ENCODE measurements at places on chromosomes 13 and 19. TPM values are rescaled to one million over a fixed set of nuclear protein-coding genes. Genes with fewer than 3 reads are reported as not detected.

The ZNF223 gene
- total RNA-seq, result 16.9 TPM

The RASGRP4 gene
- 1.7 TPM for total RNA-seq

The CGB2 gene
- total RNA-seq, result not detected

The MEDAG gene
- 6.6 TPM for total RNA-seq

The TNPO2 gene
- total RNA-seq, result 111 TPM

- DNase-seq, result peak; percentile 57
These were observed 967 bp upstream of the TPT1 start for GRCh38 chr13:45341799-45342500.

GRCh38 chr13:43522788-43523187 lies 264.0 kb downstream of the ENOX1 start:
- no peak for DNase-seq

GRCh38 chr13:23583491-23583890 lies 13.3 kb downstream of the TNFRSF19 start:
- no peak for DNase-seq

- DNase-seq, result no peak
These were observed 86.3 kb downstream of the LRCH1 start for GRCh38 chr13:46639033-46639981.

- no peak for DNase-seq
These were observed 23.7 kb upstream of the SEMA6B start for GRCh38 chr19:4582980-4583842.

DNA sequence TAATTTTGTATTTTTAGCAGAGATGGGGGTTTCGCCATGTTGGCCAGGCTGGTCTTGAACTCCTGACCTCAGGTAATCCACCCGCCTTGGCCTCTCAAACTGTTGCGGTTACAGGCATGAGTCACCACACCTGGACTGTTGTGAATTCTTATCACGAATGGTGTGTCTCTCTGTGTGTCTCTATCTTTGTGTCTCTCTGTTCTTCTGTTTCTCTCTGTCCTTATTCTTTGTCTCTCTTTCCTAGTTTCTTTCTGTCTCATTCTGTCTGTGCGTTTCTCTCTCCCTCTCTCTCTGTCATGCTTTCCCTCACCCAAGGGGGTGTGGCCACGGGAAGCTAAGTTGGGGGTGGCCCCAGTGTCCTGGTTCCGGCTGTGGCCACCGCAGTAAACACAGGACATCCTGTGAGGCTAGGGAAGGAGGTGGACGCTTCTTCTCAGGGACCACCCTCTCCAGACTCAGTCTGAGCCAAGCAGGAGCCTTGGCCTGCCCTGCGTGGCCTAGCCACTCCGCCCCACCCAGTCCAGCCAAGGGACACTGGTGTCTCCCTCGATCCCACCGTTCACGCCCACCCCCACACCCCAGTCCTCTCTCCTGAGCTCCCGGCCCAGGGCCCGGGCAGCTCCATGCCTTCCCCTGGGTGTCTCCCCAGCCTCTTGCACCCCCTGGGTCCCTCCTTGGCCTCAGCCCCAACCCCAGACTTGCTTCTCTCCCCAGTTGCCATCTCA lies 3.9 kb upstream of the PRX start:
- no peak for DNase-seq

DNA sequence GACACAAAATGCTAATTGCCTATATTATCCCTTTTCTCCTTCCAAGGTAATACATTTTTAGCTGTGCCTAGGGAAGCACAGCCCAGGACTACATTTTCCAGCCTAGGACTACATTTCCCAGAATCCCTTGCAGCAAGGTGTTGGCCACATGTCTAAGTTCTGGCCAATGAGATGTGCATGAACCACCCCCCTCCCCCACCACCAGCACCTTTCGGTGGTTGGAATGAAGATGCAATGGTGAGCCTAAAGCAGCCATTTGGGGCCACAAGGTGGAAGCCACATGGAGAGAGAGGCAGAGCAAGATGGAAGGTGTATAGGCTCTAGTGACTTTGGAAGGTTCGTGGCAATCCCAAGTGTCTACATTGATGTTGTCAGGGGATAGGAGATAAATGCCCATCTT lies 16.2 kb downstream of the UNC13A start:
- no peak for DNase-seq

- no peak for DNase-seq
These were observed 1.5 kb downstream of the FAM124A start for GRCh38 chr13:51223560-51224270.

- no peak for DNase-seq
These were observed 43.8 kb downstream of the C13orf42 start for GRCh38 chr13:51067210-51067701.

DNA sequence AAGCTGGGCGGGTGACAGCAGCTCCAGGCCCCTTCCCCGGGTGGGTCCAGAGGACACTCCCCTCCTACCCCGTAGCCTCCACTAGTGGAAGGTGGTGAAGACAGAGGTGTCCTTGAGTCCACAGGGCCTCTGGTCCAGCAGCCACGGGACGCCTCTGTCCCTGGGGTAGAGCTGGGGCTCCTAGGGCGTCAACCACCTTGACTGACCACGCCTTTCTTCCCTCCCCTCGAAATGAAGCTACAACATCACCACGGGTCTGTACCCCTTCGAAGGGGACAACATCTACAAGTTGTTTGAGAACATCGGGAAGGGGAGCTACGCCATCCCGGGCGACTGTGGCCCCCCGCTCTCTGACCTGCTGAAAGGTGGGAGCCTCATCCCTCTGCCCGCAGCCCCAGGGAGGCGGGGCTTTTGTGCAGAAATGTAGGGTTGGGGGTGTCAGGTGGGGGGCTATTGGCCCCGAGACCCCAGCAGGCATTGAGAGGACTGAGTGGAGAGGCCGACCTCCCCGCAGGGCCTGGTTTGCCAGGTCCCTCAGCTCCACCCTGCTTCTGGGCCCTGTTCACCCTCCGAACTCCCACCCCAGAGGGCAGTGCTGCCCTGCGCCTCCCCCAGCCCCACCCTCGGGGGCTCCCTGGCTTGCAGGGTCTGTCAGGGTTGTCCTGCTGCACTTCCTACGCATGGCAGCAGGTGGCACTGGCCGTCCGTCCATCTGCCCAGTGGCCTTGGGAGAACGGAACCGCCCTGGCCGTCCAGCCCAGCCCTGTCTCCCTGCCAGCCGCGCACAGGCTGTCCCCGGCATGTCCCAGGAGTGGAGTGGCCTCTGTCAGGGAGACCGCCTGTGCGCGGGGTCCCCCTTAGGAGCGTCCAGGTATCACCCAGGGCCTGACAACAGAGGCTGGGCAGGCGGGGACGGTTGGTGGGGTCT lies 15.7 kb downstream of the STK11 start:
- no peak for DNase-seq

DNA sequence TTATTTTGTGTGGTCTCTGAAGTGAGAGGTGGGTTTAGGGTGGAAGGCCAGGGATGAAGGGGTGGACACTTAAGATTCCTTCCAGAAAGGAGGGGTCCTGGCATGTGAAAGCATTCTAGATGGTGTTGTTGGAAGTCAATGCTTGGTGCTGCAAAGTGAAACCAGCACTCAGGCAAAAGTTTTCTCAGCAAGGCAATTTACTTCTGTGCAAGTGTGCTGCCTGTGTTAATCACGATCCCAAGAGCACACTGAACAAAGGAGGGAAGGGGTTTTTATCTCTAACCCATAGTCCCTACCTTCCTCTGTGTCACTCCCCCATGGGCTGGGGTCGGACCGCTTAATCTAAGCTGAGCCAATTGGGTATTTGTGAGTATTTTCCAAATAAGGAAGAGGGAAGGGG lies 1.3 kb downstream of the ZNF134 start:
- no peak for DNase-seq

GRCh38 chr19:12090807-12091206 lies 26.3 kb downstream of the ZNF844 start:
- DNase-seq, result peak; percentile 69

GRCh38 chr13:33494596-33495204 lies 209.1 kb upstream of the STARD13 start:
- no peak for DNase-seq

- no peak for DNase-seq
These were observed 50.7 kb upstream of the FRY start for GRCh38 chr13:31980830-31981229.

Data from ureter (tissue), 1 donor.